Stimulated activated CD4-positive, alpha-beta T cell treated with anti-CD3 and anti-CD28 coated beads, Interleukin-1b, Interleukin-23, amount 100 ng/mL, for 1 hour (primary cell): ENCODE measurements at places on chromosomes 6 and 20.

DNA sequence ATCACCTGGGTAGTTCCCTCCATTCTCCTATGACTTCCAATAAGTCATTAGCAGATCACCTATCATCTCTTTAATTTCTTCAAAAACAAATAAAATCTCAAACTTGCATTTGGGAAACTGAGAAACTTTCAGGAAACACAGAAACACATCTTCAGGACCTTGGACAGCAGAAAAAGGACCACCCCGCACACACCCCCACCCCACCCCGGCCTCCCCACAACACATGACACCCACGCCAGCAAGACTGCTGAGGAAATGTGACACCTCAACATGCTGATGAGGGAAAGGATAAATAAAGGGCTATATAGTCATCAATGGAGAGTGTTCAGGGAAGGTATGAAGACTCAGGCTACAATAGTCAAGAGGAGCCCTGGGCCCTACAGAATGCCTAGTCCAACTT is 15.6 kb upstream of the TRIM39 start:
- DNase-seq: no peak

DNA sequence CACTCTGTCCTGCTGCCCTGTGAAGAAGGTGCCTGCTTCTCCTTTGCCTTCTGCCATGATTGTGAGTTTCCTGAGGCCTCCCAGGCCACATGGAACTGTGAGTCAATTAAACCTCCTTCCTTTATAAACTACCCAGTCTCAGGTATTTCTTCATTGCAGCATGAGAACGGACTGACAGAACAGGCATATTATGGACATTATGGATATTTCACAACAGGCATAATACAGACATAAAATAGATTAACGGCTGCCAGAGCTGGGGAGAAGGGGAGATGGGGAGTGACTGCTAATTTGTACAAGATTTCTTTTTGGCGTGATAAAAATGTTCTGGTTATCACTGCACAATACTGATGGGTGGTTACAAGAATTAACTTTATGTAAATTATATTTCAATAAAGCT is 29.4 kb downstream of the TRPC4AP start:
- no peak for DNase-seq

- DNase-seq: no peak
Observed at GRCh38 chr6:36594816-36595643, 868 bp downstream of the SRSF3 start.

- no peak for DNase-seq
Observed at GRCh38 chr6:72689107-72689954, 67.5 kb downstream of the KCNQ5 start.

GRCh38 chr20:12022126-12022525 is 104.4 kb downstream of the BTBD3 start:
- no peak for DNase-seq

GRCh38 chr6:138555421-138555988 is 56.2 kb upstream of the NHSL1 start:
- no peak for DNase-seq

- no peak for DNase-seq
Observed at GRCh38 chr20:62319346-62319909, 16.6 kb downstream of the ADRM1 start.

DNA sequence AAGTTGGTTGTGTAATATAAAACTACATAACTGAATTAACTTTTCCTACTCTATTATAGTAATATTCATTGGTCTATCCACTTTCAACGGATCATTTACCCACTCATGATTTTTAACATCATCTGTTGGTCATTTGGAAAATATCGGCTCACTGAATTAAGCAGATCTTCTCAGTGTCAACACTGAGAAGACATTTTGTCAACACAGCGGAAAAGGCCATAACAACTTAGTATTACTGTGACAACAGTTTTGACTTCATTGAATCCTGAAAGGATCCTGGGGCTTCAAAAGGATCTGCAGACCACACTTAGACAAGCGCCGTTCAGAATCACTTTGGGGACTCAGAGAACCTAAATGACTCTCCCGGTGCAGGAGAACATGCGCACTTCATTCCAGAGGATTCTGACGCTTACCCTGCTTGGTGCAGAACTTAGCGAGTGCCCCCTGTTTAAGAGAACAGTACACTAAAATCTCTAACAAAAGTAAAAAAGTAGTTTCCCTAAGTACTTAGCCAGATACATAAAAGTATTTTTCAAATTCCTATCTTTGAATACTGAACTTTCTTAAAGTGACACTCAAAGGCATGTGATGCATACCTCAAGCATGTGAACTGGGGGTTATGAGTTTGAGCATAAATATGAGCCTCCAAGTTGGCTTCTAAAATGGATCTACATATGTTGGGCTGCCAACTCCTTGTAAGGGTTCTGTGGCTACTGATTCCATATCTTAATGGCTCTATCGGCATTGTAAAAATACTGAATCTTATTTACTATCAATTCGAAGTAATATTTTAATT is 4.0 kb downstream of the ZBTB2 start:
- no peak for DNase-seq

DNA sequence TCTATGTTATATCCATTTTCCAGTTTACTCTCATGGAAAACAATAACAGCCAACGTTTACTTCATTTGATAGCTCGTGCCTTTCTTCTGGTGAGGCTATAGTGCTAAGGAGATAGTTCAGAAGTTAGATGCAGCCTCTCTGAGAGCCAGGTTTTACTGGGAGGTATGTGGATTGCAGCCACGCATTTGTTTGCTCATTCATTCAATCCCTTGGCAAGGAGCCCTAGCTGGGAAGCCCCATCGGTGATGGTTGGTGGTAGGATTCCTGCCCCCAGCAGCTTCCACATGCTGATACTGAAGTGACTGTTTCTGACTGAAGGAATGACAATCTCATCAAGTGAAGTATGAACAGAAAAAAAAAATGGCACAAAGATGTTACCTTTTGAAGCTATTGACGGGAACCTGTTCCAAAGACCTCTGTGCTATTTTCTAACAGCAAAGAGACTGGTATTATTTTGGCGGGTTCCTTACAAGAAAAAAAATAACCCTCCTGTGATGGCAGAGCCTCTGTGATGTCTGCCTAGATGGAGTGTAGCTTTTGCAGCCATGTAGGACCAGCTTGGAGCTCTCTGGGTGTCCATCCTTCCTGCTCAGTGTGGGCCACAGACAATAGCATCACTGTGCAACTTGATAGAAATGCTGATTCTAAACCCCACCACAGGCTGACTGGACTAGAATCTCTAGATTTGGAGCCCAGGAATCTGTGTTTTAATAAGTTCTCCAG is 30.6 kb downstream of the SNAP25 start:
- DNase-seq: no peak

- DNase-seq: no peak
Observed at GRCh38 chr6:79630380-79630882, 698 bp upstream of the SH3BGRL2 start.

DNA sequence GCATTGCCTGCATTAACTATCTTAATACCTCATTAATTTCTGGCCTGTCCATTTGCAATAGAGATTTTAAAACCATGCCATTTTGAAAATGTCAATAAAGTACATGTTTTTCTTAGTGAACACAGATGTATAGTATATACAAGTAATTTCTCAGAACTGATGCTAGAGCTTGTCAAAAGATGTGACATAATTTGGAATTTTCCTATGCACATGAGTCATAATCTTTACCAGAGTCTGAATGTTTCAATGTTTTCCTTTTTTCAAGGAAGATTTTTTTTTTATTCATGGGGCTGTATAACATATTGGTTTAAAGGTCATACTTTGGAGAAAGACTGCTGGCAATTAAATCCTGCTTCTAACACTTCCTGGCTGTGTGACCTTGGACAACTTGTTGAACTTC is 1347.5 kb upstream of the ADGRB3 start:
- no peak for DNase-seq

- DNase-seq: no peak
Observed at GRCh38 chr6:117521791-117522502, 39.5 kb downstream of the DCBLD1 start.

- DNase-seq: no peak
Observed at GRCh38 chr6:12258591-12259075, 31.5 kb upstream of the EDN1 start.

- DNase-seq: no peak
Observed at GRCh38 chr6:55239099-55239498, 64.8 kb downstream of the HCRTR2 start.

GRCh38 chr6:106114492-106114891 is 28.4 kb downstream of the PRDM1 start:
- no peak for DNase-seq

- DNase-seq: no peak
Observed at GRCh38 chr20:59299945-59300332, 472 bp upstream of the EDN3 start.

DNA sequence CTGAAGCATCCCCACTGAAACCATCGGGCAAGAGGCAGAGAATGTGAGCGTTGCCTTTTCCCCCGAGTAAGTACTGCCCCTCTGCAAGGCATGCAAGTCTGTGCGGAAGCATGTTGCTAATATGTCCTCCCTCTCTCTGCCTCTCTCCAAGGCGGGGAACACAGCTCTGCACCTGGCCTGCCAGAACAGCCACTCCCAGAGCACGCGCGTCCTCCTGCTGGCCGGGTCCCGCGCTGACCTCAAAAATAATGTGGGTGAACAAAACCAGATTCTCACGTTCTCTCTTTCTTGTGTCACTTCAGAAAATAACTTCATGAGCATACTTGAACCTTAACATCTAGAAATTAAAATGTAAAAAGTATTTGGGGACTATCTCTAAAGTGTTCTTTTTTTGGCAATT is 26.4 kb downstream of the LYRM2 start:
- no peak for DNase-seq

DNA sequence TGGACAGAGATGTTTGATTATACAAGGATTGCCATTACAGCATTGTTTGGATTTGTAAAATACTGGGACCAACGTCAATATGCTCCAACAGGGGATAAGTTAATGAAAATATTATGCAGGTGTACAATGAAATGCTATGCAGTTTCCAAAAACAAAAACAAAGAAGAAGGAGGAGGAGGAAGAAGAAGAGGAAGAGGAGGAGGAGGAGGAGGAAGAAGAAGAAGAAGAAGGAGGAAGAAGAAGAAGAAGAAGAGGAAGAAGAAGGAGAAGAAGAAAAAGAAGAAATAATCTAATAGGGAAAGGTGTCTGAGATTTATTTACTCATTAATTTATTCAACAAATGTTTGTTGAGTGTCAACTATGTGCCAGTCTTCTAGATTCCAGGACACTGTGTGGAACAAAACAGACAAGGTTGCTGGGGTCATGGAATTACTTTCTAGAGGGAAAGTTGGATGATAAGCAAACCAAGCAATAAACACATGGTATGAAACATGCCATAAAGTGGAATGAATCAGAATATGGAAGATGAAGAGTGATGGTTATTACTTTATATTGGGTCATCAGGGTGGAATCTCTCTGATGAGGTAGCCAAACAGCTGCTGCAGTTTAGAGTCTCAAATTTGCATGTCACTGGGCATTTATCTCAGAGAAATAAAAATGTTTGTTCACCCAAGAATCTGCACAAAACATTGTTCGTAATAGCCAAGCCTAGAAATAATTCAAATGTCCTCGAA is 6.3 kb upstream of the TRIM27 start:
- DNase-seq: no peak
